ENCODE measurements at places on chromosomes 16 and 17.

DNA sequence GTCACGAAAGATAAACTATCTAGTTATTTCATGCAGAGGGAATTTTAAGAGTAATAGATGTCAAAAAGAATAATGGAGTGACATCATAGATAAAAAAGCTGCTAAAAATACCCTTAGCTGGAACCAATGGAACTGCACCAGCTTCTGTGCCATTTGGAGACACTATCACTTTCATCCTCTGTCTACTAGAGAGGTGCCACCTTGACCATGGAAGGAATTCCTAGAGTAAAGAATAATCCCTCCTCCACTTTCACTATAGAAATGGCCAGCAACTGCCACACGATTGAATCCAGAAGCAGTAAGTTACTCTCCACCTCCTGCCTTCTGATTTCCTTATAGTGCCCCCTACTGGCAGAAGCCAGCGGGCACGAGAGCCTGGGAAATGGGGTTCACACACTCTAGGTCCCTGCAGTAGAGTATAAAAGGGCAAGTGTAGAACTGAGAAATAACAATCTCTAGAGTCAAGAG lies 2.8 kb upstream of the ALDH3A2 start:
- DNase-seq = peak; percentile 11

- DNase-seq = no peak
Observed at GRCh38 chr16:70597135-70597835, 49.1 kb upstream of the IL34 start.

- DNase-seq = no peak
Observed at GRCh38 chr16:10154389-10154788, 27.8 kb downstream of the GRIN2A start.

GRCh38 chr16:65314627-65315008 lies 192.8 kb upstream of the CDH11 start:
- no peak for DNase-seq

DNA sequence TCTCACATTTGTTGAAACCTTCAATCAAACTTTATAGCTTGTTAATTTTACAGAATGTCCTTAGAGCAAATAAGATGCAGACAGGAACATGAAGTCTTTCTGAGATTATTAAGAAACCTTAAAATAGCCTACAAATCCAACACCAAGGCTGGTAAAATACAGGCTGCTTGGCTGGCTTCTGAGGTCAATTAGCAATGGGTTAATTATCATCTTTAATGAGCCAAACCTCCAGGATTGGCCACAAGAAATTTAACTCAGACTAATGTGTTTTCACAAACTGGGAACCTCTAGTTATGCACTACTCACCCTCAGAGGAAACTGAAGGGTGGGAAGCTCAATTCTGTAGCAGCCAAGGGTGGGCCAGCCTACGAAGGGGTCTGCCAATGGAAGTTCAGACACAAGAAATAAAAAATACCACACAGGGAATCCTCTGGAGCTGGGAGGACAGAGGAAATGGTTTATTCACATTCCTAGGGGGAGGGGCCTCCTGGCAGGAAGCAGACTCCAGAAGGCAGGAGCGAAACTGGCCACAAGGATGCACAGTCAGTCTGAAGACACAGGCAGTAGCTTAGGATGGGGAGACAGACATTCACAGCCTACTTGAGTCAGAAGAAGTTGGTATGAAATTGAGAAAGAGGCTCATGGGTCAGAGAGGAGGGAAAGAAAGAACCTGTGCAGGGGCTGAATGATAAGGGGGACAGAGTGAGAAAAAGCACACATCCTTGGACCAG lies 36.1 kb downstream of the HIC1 start:
- no peak for DNase-seq

DNA sequence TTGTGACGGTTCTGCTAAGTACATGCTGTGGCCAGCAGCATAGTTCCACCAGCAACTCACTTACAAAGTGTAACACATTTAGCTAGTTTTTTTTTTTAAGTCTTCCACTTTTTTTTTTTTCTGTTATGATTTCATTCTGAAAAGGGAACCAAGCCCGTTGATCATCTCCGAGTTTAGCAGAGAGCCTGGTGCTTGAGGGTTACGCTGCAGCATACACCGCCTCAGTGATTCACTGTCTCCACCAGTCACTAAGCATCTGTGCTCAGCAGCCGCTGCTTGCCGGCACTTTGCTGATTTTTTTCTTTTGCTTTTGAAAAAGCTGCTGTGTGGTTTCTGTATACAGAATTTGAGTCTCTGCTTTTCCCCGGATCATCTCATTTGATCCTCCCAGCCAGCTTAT lies 194.5 kb upstream of the CDH13 start:
- no peak for DNase-seq

- no peak for DNase-seq
Observed at GRCh38 chr16:11561454-11561805, 25.3 kb downstream of the LITAF start.

GRCh38 chr17:2393174-2393953 lies 7.5 kb downstream of the MNT start:
- DNase-seq = peak; percentile 87

GRCh38 chr16:54140057-54140787 lies 146.4 kb downstream of the IRX3 start:
- DNase-seq = no peak

GRCh38 chr16:86585821-86586611 lies 7.7 kb downstream of the FOXL1 start:
- DNase-seq = no peak

GRCh38 chr16:67560827-67561342 lies 1.4 kb upstream of the CTCF start:
- no peak for DNase-seq

GRCh38 chr17:81365601-81366585 lies 29.4 kb upstream of the BAHCC1 start:
- DNase-seq = no peak

DNA sequence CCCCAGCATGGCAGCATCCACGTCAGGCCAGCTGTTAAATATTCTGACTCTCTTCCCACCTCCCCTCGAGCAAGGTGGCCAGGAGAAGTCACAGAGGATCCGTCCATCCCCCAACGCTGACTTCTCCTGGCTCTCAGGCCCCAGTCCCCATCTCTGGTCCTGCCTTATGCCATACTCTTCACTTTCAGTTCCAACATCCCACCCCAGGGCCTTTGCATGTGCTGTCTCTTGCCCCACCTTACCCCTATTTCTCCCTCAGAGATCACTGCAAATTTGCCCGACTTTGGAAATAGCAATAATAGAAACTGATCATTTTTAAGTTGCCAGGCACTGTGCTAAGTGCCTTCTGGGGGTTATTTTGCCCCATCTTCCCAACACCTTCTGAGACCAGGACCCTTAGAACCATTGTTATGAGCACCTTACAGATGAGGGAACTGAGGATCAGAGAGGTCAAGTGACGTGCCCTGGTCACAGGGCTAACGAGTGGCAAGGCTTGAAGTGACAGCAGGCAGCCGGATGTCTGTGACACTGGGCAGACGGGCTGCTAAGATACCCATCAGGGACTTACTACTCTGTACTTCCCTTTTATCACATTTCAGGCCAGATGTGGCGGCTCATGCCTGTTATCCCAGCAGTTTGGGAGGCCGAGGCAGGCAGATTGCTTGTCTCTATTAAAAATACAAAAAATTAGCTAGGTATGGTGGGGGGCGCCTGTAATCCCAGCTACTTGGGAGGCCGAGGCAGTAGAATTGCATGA lies 17.7 kb downstream of the HID1 start:
- no peak for DNase-seq

DNA sequence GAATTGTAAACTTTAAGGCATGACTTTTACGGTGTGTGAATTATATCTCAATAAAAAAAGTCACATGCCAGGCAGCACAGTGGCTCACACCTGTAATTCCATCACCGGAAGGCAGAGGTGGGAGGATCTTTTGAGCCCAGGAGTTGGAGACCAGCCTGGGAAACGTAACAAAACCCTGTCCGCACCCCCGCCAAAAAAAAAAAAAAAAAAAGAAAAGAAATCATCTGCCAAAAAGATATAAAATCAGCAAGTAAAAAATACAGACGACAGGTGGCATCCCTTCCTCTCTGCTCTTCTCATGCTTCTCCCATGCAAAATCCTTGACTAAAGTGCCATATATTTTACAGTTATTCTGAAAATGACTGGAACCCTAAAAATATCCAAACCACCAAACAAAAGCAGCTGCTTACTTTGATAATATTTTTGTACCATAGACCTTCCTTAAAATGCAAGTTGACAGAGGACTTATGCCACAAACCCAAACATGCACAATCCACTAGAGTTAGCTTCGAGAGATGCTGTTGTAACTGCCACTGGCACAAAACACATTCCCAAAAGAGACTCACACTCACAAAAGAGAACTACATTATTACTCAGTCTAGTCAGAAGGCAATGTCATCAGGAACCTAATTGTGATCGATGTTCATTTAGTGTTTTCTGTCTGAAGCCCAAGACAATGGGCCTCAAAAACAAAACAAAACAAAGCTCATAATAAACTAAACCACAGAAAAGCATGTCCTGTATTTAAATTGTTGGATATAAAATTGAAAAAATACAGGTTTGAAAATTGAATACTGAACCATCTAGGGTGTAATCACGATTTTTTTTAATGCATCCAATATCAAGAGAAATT lies 2.4 kb downstream of the CRLF3 start:
- DNase-seq = no peak

- no peak for DNase-seq
Observed at GRCh38 chr16:29664091-29664921, 1.3 kb downstream of the SPN start.

GRCh38 chr17:48472411-48473281 lies 42.6 kb upstream of the SKAP1 start:
- no peak for DNase-seq

GRCh38 chr17:48494335-48494734 lies 36.5 kb downstream of the HOXB1 start:
- DNase-seq = no peak

DNA sequence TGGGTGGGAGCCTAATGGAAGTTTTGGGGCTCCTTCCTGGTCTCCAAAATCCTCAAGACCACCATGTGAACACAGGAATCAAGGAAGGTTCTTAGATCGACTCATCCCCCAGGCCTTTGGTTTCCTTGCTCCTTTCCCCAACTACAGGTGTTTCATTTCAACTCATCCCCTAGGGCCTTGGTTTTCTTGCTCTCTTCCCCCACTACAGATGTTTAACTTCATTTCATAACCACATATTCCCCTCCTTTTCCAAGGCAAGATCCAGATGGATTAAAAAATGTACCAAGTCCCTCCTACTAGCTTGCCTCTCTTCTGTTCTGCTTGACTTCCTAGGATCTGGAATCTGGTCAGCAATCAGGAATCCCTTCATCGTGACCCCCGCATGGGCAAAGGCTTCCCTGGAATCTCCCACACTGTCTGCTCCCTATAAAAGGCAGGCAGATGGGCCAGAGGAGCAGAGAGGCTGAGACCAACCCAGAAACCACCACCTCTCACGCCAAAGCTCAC lies at the start of gene CCL11:
CCL11 (plus strand) TSS at position 457 of the 507 bp plus-strand sequence. CDS start 67 bp downstream, outside the sequence.
- no peak for DNase-seq

GRCh38 chr17:31068291-31068690 lies 26.5 kb upstream of the NF1 start:
- DNase-seq = peak; percentile 11

DNA sequence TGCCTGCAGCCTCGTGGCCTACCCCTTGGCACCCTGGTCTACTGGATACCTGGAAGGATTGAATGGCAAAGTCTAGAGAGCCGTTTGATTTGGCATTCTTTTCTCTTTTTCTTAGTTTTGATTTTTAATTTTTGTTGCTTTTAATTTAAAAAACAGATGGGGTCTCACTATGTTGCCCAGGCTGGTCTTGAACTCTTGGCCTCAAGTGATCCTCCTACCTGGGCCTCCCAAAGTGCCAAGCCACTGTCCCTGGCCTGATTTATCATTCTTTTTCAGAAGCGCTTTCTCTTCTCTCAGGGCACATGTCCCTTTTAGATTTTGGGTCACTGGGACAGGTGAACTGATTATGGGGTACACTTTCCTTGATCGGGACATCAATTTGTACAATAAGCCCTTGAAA lies 10.8 kb downstream of the ZC3H18 start:
- DNase-seq = no peak

DNA sequence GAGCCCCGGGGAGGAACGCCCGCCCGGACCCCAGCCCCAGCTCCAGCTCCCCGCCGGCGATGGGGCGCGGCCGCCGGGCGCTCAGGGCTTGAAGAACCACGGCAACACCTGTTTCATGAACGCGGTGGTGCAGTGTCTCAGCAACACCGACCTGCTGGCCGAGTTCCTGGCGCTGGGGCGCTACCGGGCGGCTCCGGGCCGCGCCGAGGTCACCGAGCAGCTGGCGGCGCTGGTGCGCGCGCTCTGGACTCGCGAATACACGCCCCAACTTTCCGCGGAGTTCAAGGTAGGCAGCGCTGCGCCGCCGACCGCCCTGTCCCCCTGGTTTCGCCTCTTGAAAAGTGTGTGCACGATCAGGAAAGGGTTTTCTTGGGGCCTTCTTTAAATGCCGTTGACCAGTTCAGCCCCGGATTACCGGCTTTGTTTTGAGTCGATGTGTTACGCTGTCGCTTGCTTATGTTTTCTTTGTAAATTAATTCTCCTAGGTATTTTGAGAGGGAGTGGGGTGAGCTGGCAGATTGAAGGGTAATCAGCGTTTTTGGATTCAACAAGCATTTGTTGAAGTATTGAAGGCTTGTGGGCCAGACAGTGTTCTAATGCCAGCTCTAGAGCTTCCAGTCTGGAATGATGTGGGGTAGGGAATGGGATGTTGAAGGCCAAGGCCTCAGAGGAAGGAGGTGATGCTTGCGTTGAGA lies 681 bp downstream of the USP43 start:
- DNase-seq = no peak

DNA sequence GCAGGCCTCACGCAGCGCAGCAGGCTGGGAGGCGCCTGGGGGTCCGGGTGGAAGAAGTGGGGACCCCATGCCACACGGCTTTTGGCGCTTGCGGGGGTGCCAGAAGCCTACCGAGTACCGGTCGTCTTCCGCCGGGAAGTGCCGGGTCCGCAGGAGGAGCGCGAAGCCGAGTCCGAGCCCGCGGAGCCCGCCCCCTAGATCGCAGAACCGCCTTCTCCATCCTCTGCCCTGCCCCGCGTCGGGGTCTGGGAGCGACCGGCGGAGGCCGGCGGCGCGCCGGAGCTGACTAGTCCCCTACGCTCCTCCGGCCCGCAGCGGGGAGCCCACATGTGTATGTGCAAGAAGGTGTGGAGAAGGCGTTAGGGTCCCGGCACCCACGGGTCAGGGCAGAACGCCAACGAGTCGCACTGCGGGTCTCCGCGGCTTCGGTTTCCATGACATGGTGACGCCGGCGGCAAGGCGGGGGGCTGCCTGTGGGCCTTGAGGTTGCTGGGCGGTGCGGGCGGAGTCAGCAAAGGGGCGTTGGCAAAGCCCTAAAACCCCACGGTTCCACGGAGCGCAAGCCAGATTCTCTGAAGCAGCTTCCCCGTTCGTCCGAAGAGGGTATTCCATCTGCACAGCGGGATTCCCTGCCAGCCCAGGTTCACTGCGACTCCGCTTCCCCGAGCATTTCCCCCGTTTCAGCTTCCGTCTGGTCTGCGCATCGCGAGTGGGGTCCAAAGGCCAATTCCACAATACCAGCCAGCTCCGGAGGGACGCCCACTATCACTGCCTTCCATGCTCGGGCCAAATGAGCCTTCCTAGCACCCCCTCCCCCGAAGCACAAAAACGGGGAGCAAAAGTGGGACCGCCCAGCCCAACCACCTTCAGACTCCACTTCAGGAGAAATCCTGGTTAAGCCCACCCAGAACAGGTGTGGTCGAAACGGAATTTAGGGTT lies 2.3 kb upstream of the LHX1 start:
- DNase-seq = no peak

GRCh38 chr17:8735336-8735939 lies 9.2 kb downstream of the CCDC42 start:
- DNase-seq = no peak

All from activated CD8-positive, alpha-beta memory T cell treated with anti-CD3 and anti-CD28 coated beads for 1 hour (primary cell).